ENCODE measurements at places on chromosomes 2 and 18.

DNA sequence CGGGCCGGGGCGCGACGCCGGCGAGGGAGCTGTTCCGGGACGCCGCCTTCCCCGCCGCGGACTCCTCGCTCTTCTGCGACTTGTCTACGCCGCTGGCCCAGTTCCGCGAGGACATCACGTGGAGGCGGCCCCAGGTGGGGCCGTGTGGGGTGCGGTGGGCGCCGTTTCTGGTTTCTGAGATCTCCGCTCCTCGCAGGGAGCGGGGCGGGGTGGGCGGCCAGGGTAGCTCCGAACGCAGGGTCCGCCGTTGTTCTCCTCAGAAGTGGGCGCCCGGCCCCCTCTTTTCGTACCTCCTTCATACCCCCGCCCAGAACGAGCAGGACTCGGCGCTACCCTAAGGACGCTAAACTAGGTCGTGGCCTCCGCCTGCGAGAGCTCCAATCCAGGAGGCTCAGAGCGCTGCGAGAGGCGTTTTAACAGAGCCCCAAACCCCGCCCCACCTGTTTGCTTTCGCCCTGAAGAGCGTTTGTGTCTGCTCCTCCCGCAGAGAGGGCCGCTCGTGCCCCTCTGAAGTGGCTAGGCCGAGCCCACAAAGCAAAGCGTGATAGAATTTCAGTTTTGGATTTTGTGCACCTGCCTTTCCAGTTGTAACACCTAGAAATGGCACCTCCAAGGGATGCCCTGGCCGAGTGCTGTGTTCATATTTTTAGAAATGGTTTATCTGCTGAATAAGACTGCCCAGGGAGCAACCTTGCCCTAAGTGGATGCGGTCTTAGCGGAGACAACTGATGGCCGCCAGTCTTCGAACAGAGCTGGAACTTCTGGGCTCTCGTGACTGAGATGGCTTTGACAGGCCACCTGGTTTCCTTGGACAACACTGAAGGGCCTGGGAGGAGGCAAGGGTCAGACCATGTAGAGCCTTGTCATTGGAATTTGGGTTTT lies 626 bp downstream of the CAPN10 start:
- DNase-seq, result no peak

DNA sequence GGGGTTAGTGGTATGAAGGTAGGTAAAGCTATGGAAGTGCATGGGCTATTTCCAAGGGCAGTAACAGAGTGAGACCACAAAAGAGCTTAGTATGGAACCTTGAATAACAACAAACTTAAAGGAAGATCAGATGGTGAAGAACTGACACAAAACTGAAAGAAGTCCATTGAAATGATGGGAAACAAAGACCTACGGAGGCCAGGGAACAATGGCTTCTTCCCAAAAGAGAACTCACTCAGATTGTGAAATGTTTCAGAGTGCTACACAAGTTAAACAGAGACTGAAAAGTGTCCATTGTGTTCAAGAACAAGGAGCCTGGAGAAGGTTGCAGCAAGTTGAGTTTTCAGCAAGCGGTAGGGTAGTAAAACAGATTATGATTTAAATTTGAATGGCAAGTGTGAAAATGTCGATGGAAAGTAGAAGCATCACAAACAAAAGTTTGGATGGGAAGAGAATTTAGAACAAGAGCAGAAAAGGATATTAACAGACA lies 700.0 kb upstream of the NXPH2 start:
- no peak for DNase-seq

DNA sequence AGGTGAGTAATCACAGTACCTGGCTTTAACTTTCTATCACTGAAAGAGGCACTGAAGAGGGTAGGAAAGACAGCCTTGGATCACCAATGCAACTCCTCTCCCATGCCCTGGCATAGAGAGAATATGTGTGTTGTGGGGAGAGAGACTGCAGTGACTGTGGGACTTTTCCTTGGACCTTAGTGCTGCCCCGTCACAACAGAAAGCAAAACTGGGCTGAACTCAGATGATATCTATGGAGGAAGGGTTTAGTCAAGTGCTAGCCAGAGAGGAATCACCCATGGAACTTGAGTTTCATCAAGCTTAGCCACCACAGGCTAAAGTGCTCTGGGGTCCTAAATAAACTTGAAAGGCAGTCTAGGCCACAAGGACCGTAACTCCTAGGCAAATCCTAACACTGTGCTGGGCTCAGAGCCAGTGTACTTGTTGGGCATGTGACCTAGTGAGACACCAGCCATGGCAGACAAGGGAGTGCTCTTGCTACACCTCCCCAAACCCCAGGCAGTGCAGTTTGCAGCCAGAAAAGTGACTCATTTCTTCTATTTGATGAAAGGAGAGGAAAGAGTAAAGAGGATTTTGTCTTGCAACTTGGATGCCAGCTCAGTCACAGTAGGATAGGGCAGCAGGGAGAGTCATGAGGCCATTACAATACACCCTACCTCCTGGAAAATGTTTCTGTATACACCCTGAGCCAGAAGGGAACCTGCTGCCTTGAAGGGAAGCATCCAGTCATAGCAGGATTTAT lies 105.8 kb upstream of the SPOPL start:
- DNase-seq, result no peak

GRCh38 chr18:59518705-59519104 lies 159.6 kb upstream of the LMAN1 start:
- DNase-seq, result no peak

DNA sequence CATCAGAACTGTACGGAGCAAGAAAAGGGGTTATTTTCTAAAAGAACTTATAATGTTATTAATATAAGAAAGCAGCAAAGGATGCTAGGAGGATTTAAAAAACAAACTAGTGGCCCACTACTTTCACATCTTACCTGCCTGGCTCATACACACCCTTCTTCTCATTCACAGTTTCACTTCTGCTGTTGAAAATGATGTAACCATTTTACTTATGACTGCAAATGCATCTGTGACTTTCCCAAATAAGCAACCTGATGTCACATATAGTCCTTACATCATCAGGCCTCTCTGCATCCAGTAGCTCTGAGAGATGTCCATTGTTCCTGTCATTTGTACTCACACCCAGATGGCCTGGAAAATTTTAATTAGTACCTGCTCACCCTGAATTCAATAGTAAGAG lies 101.8 kb upstream of the MYO3B start:
- no peak for DNase-seq

- no peak for DNase-seq
Measured at GRCh38 chr2:62305421-62306176, 109.7 kb downstream of the B3GNT2 start.

- DNase-seq, result no peak
Measured at GRCh38 chr2:19359021-19359357, 566 bp upstream of the OSR1 start.

GRCh38 chr2:143954186-143954585 lies 565.7 kb downstream of the ZEB2 start:
- no peak for DNase-seq

GRCh38 chr2:30359644-30360167 lies 87.3 kb upstream of the LCLAT1 start:
- DNase-seq, result no peak

GRCh38 chr18:46148810-46149209 lies 44.6 kb downstream of the HAUS1 start:
- no peak for DNase-seq

DNA sequence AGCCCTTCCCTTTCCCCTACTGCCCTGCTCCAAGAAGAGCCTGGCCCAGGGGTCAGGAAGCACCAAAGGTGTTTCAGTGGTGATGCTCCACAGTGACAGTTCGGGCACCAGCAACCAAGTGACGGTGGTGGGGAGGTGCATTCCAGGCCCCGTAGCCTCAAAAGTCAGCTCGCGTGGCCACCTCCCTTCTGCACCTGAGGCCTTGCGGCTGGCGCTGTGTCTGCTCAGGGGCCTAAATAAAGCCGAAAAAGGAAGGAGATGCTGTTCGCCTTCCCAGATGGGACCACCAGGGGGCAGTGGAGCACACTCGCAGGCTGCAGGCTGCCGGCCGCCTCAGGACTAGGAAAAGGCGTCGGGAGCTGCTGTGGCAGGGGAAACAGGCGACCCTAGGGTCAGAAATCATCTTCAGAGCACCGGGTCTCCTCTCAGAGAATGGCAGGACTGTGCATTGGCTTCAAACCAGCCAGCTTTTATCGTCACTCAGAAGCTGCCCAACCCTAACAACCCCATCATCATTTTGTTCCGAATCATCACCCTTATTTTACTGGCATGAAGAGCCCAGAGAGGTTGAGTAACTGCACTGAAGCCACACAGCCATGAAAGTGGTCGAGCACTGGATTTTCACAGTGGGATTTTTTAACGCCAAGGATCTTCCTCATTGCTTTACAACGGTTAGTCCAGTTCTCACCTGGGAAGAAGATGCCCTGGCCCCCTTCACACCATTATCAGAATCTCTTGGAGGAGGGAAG lies 213.0 kb upstream of the CELF4 start:
- DNase-seq, result peak; percentile 63

- no peak for DNase-seq
Measured at GRCh38 chr18:45639408-45639807, 24.1 kb downstream of the SLC14A2 start.

DNA sequence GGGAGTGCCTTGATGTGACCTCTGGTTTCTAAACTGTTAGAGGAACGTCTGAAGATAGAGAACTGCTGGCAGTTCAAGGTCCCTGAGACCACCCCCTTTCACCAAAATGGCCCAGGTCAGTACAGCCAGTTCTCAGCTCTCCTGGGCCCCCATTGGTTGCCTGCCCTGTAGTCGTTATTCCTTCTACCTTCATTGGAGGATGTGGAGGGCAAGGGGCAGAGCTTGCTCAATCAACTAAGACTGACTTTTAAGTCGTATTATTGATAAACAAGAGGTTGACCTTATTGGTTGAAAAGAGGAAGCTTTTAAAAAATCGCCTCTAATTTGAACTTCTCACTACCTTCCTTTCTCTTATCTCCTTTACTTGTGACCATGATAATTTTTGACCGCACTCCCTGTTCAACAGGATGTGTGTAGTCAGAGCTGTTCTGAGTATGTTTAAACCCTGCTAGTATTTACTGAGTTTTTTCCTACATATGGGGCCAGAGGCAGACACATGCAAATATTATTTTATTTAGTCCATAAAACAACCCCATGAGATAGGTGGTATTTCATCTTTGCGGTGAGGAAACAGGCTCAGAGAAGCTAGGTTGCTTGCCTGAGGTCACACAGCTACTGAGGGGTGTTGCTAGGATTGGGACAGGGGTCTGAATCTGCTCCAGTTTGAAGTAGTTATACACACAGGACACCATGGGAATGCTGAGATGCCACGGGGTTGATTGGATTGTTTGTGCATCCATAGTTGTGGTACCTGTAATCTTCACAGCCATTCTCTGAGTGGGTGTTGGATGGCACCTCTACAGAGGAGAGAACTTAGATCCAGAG lies 65.9 kb downstream of the TMEM247 start:
- DNase-seq, result no peak

DNA sequence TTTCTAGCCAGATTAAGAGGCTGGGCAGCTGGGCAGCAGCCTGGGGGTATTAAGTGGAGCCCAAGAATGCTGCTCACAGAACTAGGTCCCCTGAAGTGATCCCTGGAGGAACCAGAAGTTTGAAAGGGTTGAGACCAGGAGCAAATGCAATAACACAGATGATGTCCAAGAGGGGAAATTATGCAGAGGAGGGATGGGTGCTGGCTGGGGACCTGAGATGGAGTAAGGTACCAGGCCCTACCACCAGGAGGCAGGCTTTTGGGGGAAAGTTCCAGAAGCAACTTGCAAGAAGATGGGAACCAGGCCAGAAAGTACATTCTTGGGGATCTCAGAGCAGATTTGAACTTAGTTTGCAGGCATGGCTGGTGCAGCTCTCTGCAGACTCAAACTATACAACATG lies 175.1 kb downstream of the NCK2 start:
- no peak for DNase-seq

DNA sequence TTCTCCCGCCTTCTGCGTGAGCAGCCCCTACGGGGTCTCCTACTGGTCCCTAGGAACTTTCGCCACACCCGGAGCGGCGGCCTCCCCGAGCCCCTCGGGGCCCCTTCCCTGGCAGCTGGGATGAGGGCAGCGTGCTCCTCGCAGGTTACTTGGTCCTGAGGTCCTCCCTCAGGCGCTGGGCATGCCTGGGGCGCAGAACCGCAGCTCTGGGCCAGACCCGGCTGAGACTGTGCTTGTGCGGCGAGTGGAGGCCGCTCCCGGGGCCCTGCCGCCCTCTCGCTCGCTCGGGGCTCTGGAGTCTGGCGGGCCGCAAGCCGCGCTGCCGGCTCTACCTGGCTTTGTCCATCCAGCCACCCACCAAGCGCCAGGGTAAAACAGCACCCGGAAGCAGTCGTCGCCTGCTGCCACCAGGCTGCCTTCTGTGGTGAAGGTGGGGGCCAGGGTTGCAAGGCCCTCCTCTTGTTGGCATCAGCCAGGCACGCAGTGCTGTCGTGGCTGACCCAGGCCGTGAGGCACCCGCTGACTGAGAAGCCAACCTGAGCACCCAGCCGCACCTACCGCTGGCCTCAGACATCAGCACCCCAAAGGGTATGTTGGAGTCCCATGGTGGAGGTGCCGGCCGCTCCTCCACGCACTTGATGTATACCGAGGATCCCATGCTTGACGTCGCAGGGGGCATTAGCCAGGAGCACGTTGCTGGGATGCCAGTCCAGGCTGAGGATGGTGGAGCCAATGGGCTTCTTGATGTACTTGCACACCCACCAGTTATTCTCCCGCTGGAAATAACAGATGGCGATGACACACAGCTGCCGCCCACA lies 46.1 kb upstream of the PTH2R start:
- DNase-seq, result no peak
